ENCODE measurements at places on chromosomes 1 and 21. TPM values are rescaled to one million over a fixed set of nuclear protein-coding genes. Genes with fewer than 3 reads are reported as not detected.

Gene COL11A1
- total RNA-seq, result 45.9 TPM

Gene CELA2A
- not detected for total RNA-seq

- no peak for DNase-seq
These were observed 6.4 kb upstream of the GSTM4 start for GRCh38 chr1:109649491-109649914.

GRCh38 chr1:239802275-239802674 lies 289.4 kb upstream of the FMN2 start:
- DNase-seq, result no peak

Gene OSCP1
- total RNA-seq, result 16.4 TPM

Gene RAB25
- not detected for total RNA-seq

DNA sequence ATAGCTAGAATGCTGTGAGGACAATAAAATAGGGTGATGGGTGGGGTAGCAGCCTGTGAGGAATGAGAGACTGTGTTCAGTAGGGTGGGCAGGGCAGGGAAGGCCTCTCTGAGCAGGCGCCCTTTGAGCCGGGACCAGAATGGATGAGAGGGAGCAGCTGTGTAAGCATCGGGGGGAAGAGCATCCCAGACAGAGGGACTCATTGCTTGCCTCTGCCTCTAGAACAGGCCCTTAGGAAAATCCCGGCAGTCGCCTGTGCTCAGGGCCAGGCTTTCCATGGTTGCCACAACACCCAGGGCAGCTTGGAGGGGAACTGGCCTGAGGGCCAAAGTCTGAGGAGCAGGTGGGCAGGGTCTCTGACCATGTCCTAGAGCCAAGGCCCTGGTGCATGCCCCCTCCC lies 774 bp downstream of the SLC2A7 start:
- DNase-seq, result no peak

Gene CELA3B
- total RNA-seq, result not detected

GRCh38 chr1:204617256-204618147 lies 68.0 kb downstream of the LRRN2 start:
- no peak for DNase-seq

Gene IQCC
- 2.3 TPM for total RNA-seq

- no peak for DNase-seq
These were observed 62.4 kb downstream of the LACTBL1 start for GRCh38 chr1:22910286-22910685.

DNA sequence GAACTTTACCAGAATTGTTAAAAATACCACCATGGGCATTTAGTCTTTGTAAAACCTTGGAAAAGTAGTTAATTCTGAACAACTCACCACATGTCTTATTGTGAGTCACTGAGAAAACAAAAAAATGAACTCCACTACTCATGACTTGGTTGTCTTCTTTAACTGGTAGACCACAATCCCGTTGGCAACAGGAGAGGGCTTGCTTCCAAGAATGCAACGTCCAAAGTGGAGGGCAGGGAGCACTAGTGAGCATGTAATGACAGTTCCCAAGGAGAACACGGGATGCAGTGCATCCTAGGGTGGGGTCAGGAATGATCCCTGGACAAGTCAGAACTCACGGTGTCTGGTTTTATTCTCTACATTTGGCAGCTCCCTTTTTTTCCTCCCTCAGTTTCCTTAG lies 15.2 kb upstream of the HMCN1 start:
- no peak for DNase-seq

Gene HCRTR1
- 1.1 TPM for total RNA-seq

Gene PPIAL4G
- total RNA-seq, result 0.31 TPM

Gene TEKT2
- total RNA-seq, result 9.2 TPM

GRCh38 chr1:54407404-54408146 lies 1.4 kb upstream of the SSBP3 start:
- peak; percentile 28 for DNase-seq

Gene MASP2
- total RNA-seq, result not detected

- no peak for DNase-seq
These were observed 110.2 kb upstream of the APP start for GRCh38 chr21:26280775-26281174.

- DNase-seq, result no peak
These were observed 61.3 kb downstream of the TRIM11 start for GRCh38 chr1:228345201-228345930.

Gene TTC24
- not detected for total RNA-seq

Gene ENAH
- 73.5 TPM for total RNA-seq

Gene GJA9
- total RNA-seq, result not detected

- DNase-seq, result no peak
These were observed 12.0 kb upstream of the RHBG start for GRCh38 chr1:156356875-156357534.

Gene FCRLB
- total RNA-seq, result 3.1 TPM

Gene GALE
- total RNA-seq, result 20.0 TPM

Gene ZNF281
- total RNA-seq, result 52.4 TPM

DNA sequence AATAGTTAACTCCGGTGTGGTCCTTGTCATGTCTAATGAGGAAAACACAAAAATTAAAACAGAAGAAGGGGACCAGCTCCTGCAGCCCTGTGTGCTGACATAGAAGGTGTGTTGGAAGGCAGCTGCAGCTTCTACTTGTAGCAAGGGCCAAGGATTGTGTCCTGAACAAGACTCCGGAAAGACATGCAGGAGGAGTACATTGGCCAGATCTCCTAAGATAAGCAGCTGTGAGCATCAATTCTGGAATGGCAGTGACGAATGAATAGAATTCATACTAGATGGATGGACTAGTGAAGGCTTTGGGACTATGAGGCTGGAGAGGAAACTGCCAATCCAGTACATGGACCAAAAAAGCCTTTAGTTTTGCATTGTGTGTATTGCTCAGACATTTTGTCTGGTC lies 19.3 kb downstream of the RPS6KA1 start:
- DNase-seq, result no peak

Gene RBP7
- total RNA-seq, result not detected

DNA sequence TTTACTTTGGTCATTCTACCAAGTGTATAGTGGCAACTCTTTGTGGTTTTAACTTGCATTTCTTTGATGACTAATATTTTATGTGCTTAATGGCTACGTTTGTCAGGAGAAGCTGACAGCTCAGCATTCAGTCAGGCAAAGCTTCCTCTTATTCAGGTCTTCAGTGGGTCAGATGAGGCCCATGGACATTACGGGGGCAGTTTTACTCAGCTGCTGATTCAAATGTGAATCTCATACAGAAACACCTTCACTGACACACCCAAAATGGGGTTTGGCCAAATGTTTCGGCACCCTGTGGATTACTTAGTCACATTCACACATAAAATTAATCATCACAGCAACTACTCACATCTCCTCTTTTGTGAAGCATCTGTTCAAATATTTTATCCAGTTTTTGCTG lies 104.9 kb upstream of the PLD5 start:
- no peak for DNase-seq

DNA sequence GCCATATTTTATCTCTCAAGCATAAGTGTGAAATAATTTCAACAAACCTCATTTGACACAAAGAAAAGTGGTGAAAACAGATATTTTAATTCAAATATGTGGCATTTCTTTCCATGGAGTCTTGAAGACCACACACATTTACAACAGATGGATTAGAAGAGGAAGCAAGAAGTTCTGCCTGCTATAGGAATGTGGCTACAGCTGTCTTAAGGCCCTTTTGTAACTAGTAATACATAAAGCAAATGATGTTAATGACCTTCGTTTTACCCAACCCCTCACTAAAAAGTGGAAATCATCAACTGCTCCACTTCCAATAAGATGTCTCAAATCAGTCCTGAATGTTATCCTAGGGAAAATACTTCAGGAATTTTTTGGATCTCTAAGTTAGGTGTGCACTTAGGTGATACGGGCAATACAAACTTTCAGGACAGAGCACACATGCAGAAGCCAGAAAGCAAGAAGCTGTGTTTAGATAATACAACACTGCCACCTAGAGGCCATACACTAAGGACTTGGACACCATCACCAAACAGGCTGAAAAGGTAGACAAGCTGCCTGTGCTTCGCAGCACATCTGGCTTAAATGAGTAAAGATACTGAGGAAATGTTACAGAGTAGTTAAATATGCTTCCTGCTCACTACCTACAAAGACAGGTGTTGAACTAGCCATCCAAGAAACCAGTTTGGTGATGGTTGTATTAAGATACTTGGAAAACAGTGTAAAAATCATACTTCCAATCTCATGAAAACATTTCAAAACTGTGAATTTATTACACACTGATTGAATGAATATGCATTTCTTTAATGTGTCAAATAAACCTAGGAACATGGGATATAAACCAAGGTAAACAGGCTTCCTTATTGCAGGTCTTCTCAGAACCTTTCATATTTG lies 24.4 kb downstream of the RRAGC start:
- DNase-seq, result no peak

DNA sequence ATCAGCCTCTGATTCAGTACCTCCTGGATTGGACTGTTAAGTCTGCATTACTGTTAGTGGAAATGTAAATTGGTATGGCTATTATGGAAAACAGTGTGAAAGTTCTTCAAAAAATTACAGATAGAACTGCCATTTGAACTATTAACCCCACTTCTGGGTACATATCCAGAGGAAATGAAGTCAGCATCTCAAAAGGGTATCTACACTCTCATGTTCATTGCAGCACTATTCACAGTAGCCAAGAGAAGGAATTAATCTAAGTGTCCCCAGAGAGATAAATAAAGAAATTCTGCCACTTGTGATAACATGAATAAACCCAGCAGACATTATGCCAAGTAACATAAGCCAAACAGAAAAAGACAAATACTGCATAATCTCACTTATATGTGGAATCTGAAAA lies 676.0 kb downstream of the PLA2G4A start:
- no peak for DNase-seq

- no peak for DNase-seq
These were observed 26.2 kb downstream of the ZMYND12 start for GRCh38 chr1:42429603-42430002.

GRCh38 chr1:218425647-218426342 lies 80.7 kb downstream of the TGFB2 start:
- DNase-seq, result no peak

Gene PAQR7
- 8.1 TPM for total RNA-seq

Gene PHGDH
- total RNA-seq, result 19.0 TPM

DNA sequence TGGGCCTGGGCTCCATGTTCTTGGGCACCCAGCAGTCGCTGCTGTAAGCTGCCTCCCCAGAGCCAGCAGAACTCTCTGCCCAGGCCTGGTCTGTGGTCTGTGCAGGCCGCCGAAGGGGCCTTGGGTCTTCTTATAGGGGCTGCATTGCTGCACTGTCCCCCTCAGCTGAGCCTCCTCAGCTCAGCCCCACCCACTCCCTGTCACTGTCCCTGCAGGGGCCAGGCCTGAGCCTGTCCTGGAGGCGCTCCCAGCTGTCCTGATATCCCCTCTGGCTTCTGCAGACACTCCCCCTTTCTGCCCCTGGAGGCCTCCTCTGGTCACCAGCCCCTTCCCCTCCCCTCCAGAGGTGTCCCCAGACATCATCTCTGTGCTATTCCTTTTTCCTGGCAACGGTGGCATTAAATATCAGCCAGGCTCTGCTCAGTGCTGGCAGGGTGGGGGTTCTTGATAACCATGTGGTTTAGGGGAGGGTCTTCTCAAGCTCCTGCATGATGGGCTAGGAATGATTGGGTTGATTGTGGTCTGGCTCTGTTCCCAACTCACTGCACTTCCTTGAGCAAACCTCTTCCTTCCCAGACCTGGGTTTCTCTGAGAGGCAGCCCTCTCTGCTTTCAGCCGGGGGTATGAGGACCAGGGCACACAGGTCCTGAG lies 3.7 kb upstream of the FOXO6 start:
- DNase-seq, result no peak

Gene OR10Z1
- total RNA-seq, result not detected

Gene DDR2
- 7.5 TPM for total RNA-seq

Gene PDC
- not detected for total RNA-seq

GRCh38 chr1:62876535-62876934 lies 92.6 kb downstream of the ATG4C start:
- no peak for DNase-seq

Gene CD164L2
- not detected for total RNA-seq

DNA sequence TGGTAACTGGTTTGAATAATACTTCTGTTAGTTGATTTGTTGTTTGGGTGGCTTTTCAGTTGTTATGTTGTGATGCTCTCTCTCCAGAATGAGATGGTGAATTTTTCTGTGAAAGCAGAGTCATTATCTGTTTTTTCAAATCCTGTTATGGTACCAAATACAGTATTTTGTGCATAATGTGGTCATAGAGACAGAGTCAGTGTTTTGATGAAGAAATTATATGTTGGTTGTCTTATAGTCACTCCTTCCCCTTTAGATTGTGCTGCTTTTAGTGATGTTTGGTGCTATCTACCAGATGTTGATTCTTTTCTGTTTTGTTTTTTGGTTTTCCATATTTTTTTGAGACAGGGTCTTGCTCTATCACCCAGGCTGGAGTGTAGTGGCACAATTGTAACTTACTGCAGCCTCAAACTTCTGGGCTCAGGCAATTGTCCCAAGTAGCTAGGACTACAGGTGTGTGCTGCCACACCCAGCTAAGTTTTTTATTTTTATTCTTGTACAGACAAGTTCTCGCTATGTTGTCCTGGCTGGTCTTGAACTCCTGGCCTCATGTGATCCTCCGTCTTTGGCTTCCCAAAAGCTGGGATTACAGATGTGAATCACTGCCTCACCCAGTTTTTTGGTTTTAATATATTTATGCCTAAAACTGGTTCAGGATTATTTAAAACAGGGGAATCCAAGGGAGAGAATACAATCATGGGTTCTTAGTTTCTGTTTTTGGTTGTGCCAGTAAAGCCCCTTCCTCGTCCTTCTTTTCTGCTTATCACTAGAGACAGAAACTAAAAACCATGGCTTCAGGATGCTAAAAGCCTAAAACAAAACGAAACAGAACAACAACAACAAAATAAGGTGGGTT lies 7.3 kb downstream of the PPP2R5A start:
- no peak for DNase-seq

- DNase-seq, result no peak
These were observed 31.9 kb downstream of the OTUD7B start for GRCh38 chr1:149978547-149979023.

GRCh38 chr1:198934901-198935305 lies 296.1 kb downstream of the PTPRC start:
- no peak for DNase-seq

Gene HCN3
- 15.6 TPM for total RNA-seq

DNA sequence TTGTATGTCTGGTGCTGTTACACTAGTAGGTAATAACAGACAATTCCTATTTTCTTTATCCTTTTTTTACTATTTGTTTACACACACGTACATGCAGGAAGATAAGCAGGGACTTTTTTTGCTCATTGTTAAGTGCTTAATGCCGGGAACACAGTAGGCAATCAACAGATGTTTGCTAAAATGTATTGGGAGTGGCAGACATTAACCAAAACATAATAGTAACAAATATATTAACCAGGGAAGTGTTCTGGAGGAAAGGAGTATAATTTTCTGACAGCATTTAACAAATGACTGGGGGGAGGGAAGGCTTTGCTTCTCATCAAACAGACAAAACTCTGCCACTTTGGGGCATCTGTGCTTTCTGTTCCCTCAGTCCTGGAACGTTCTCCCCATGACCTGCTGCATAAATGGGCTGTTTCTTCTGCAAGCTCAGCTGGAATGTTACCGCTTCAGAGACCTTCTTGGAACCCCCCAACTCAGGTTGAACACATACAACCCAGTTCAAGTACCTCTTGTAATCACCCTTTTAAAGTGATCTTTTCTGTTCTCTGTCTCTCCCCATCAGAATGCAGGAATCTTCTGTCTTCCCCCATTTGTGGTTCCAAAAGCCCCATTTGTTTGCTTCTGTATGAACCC lies 2.1 kb downstream of the CR1L start:
- no peak for DNase-seq
